ENCODE measurements at places on chromosomes 3 and 15.

GRCh38 chr3:120052677-120053076, 41.6 kb downstream of the GSK3B start:
- DNase-seq = no peak

GRCh38 chr15:69780374-69780773, 317.3 kb downstream of the TLE3 start:
- no peak for DNase-seq

DNA sequence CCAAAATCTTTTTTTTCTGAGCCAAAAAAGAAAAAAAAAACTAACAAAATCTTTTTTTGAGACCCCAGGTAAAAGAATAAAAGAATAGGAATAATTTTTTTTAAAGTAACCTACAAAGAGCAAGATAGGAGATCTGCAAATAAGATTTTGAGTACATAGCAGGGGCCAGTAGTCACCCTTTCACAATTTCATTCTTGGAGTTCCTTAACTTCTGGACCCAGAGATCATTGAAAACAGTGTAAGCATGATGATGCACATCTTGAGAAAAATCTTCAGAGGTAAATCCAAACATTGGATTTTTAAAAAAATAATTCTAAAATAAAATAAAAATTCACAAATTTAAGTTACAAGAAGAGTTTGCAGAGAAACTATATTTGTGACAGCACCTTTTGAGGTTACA, 18.8 kb downstream of the TFRC start:
- no peak for DNase-seq

- no peak for DNase-seq
Observed at GRCh38 chr3:34102288-34102687, 303.9 kb downstream of the PDCD6IP start.

DNA sequence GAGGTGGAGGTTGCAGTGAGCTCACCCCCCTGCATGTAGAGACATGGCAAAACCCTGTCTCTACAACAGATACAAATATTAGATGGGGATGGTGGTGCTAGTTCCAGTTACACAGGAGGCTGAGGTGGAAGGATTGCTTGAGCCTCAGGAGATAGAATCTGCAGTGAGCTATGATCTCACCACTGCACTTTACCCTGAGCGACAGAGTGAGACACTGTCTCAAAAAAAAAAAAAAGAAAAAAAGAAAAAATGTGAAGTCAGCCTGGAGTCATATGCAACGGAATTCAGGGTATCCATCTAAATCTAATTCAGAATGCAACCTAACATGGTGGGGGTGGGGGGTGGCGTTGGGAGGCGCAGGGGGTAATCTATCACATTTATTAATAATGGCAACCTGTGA, 37.1 kb upstream of the NR2F2 start:
- no peak for DNase-seq

- peak; percentile 3 for DNase-seq
Observed at GRCh38 chr3:69649120-69650065, 89.9 kb upstream of the MITF start.

- no peak for DNase-seq
Observed at GRCh38 chr15:48084759-48085590, 35.8 kb upstream of the SLC24A5 start.

- no peak for DNase-seq
Observed at GRCh38 chr3:88019024-88019423, 39.8 kb downstream of the CGGBP1 start.

Measured in CD14-positive monocyte (primary cell).